ENCODE measurements at places on chromosomes 1 and 21. TPM values are rescaled to one million over a fixed set of nuclear protein-coding genes. Genes with fewer than 3 reads are reported as not detected.
A peak's percentile ranks its signal among the peaks of the same experiment; 100 is the strongest.

Gene ATAD3C
- 1.3 TPM for total RNA-seq

Gene RHBDL2
- under 0.01 TPM for total RNA-seq

Gene CCDC185
- total RNA-seq, result not detected

Gene GOLPH3L
- 10.0 TPM for total RNA-seq

Gene RORC
- 0.54 TPM for total RNA-seq

Gene SPATA1
- 2.2 TPM for total RNA-seq

Gene CENPS
- 9.4 TPM for total RNA-seq

Gene GRIK1
- total RNA-seq, result not detected

Gene C1orf141
- not detected for total RNA-seq

Gene MAGOH
- 9.7 TPM for total RNA-seq

Gene TAS1R1
- total RNA-seq, result not detected

- DNase-seq, result no peak
These were observed 13.1 kb downstream of the TXNIP start for GRCh38 chr1:145983206-145983675.

DNA sequence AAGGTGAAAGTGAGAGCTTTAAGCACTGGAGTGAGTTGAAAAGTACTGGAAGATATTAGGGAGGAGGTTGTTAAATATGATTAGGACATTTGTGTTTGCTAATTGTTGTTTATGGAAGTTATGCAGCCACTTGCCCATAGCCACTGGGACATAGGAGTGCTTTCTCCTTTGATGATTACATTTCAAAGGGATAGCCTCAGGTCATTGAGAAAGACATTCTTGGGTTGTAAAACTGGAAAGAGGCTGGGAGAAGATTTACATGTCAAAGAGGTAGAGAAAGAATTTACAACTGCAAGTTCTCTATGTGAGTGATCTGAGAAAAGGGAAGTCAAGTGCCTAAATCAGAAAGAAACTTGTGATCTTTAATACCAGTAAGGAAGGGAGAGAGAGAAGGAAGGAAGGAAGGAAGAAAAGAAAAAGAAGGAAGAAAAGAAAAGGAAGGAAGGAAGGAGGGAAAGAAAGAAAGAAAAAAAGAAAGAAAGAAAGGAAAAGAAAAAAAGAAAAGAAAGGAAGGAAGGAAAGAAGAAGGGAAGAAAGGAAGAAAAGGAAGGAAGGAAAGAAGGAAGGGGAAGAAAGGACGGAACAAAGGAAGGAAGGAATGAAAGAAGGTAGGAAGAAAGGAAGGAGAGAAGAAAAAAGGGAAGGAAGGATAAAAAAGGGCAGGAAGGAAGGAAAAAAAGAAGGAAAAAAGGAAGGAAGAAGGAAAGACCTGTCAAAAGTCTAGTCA lies 284.6 kb upstream of the DPYD start:
- DNase-seq, result no peak

DNA sequence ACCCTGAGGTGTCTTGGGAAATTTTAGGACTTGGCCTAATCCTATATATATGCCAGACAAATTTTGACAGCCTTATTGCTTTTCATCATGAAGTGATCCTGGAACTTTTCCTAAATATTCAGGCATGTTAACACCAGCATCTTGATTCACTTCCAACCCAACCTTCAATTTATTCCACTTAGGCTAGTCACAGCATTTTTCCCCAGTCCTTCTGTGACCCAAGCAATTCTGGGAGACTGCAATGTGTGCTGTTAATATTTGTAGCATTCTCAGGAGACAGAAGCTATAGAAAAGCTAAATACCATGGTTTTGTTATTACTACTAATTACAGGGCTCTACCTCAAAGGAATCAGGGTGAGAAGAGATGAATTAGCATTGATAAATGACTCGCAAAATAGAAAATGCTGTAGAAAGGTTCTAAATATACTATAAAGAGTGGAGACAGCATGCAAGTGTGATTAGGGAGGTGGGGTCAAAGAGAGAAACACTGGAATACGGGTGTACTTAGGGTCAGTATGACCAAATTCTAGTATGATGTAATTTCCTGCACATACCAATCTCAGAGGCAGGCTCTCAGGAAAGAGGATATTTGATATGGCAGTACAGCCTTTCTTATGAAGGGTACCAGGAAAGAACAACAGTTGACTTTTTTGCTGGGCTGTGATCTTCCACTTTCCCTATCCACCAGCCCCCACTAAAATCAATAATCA lies 29.1 kb downstream of the PRRX1 start:
- DNase-seq, result no peak

- DNase-seq, result no peak
These were observed 207.9 kb upstream of the ST6GALNAC5 start for GRCh38 chr1:76659171-76659940.

DNA sequence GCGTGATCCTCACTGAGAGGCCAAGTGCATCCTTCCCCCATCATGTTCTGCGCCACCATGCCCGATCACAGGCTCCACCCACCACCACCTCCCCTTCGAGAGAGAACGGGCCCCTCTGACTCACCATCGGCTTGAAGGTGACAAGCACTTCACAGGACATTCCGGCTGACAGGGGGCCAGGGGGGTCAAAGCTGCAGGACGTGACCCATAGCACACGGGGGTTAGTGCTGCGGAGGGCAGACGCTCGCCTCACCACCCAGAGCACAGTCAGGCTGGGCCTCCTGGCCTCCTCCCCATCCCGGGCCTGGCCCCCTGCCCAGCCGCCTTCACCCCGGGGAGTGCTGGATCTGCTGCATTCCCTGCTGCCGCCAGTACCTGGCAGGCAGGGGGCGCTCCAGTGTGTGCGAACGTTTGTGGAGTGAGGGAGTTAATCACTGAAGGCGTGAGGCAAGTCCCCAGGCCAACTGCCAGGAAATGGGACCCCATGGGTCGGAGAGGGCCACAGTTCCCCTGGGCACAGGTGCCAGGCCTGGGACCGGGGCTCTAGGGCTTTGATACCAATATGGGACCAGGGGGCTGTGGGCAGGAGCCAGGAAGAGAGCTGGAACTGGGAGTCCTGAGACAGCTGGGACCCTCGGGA lies 40.9 kb upstream of the TMEM52 start:
- DNase-seq, result peak; percentile 76

DNA sequence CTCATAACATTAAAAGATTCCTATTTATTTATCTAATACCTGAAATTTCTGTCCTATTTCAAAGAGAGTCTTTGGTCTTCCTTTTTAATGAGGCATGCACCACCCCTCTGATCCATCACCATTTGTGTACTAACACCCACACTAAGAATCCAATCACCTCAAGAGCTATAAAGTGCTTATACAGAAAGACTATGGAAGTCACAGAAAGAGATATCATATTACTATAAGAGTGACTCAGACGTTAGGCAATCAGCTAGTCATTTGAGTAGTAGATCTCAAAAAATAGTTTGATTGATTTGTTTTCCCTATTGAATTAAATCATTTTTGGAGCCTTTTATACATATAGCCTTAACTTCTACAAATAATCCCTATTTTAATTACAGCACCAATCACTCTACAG lies 46.1 kb downstream of the NME7 start:
- DNase-seq, result no peak

DNA sequence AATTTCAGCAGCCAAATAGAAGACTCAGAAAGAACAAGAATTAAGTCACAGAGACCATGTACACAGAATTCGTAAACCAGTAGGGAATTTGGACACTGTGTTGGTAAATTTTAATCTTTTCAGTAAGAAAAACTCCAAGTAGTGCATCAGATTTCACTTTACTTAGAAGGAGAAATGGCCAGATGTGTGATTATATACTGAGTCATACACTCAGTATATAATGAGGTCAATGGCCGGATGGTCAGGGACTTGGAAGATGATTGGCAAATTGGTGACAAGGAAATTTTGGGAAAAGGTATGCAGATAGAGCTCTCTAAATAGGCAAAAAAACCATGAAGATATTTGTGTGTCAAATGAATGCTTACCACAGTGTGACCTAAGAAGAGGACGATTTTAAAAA lies 399.8 kb upstream of the LRRC7 start:
- DNase-seq, result no peak

DNA sequence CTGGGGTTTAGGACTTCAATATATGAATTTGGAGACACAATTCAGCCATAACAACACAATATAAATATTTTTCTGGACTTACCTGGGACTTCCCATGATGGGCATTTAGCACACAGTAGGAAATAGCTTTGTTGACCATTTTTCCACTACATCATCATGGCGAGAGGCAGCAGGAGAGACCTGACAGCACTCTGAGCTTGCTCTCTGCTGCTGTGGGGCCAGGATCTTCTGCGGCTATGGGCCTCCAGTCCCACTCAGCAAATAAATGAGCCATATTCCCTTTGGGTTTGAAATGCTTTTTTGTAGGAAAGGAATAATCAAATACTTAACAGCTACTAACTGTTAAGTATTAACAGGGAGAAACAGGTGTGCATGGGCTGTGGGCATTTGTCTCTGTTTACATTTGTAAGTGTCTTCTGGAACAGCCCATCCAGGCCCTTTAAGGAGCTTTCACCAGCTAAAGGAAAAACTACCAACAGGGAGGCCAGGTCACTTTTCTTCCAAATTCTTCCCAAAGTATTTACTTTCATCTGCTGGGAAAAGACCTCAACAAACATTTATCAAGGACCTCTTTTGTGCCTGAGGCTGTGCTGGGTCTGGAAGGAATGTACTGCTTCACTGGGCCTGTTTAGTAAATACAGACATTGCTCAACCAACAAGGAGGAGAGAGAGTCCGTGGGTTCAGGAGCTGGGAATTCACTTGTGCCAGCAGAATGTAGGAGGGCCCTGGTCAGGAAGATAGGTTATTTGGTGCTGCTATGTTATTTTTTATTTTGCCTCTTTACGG lies 133.2 kb downstream of the LRIG2 start:
- DNase-seq, result no peak

DNA sequence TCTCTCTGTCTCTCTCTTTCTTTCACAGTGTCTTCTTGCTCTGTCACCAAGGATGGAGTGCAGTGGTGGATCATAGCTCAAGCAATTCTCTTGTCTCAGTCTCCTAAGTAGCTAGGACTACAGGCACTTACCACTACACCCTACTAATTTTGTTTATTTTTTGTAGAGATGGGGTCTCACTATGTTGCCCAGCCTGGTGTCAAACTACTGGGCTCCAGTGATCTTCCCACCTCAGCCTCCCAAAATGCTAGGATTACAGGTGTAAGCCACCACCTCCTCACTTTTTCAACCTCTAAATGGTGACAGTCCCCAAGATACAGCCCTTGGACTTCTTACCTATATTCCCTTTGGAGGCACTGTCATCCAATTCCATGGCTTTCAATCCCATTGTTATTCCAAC lies 50.5 kb upstream of the PUM1 start:
- DNase-seq, result no peak

DNA sequence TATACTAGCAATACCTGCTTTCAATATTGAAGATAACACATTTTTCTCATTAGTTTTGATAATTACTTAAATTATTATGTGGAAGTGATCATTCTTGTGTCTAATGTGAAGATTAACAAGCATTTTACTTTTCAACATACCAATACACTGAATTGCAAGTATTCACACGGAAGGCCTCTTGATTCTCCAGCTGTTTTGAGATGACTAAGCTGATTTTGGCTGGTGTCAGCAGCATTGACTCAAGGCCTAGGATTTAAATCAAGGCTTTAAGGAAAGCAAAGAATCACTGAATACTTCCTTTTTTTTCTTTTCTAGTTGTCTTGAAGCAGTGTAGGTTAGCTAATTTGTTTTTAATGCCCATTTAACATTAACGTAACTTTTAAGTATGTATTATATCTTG lies 373.7 kb downstream of the SRGAP2C start:
- peak; percentile 3 for DNase-seq

DNA sequence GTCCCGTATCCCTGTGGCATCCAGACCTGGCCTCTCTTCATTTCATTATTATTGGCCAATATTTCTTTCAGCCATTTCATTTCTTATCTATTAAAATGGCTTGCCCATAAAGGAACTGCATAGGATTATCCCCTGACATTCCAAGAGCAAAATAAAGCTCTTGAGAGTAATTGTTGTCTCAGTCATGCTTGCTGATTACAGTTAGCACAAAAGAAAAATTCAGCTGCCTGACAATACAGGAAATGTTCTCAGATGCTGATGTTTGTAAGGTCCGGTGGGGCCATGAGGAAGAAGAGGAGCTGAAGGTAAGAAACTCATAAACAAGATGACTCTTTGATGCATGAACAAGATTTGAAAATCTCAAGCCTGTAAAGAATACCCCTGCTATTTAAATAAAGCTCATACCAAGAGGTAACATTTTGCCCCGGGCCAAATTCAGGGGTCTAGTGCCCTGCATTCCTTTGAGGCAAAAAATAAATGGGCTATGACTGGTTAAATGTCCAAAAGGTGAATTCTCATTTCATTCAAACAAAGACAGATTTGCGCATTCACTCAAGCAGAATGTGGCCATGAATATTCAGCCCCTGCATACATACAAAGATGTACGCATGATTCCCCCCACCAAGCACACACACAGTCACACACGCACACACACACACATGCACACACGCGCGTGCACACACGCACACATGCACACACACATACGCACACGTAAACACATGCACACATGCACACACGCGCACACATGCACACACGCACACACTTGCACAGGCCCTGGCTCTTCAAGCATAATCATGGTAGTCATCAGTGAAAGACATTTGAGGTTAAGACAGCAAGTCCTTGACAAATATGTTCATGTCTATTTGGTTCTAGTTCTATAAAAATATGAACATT lies 44.8 kb downstream of the KCNJ15 start:
- DNase-seq, result no peak

- DNase-seq, result no peak
These were observed 350.3 kb upstream of the LYPLAL1 start for GRCh38 chr1:218823291-218823900.

- no peak for DNase-seq
These were observed 17.9 kb downstream of the PRDM15 start for GRCh38 chr21:41861255-41861654.

- DNase-seq, result no peak
These were observed 37.8 kb downstream of the PYHIN1 start for GRCh38 chr1:158969166-158969565.

GRCh38 chr1:108121358-108122143 lies 78.6 kb downstream of the SLC25A24 start:
- no peak for DNase-seq

DNA sequence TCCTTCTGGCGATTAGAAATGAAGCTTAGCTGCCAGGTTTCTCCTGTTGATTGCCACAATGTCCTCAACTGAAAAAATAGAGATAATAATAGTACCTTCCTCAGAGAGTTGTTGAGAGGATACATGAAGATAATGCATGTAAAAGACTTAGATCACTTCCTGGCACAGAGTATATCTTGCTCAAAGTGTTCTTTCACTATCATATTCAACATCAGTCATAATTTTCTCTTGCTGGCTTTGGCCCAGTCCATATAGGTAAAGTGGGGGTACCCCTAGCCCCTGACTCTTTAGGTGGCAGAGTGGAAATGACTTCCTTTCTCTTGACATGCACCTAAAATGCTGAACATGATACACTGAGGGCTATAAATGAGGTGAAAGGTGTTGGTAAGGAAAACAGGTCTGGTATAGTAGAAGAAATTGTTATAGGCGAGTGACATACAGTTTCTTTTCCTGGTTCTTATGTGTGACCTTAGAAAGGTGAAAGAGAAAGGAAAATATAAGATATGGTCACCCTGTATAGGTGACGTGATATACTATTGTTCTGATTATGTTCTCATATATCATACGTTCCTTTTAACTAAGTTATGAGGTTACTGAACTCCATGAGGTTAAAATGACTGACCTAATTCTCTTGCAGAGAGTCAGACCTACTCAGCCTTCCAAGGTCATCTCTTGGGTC lies 209.9 kb upstream of the DEPDC1 start:
- no peak for DNase-seq

GRCh38 chr1:38027201-38028104 lies 14.9 kb downstream of the UTP11 start:
- no peak for DNase-seq

GRCh38 chr1:109201123-109201703 lies 12.5 kb upstream of the SARS1 start:
- no peak for DNase-seq

Data from hematopoietic multipotent progenitor cell (in vitro differentiated cells).